ENCODE measurements at places on chromosomes 13 and 19. TPM values are rescaled to one million over a fixed set of nuclear protein-coding genes. Genes with fewer than 3 reads are reported as not detected.

The CEACAM7 gene
- total RNA-seq = not detected

The ACER1 gene
- not detected for total RNA-seq

The DMWD gene
- total RNA-seq = 27.0 TPM

The CBY2 gene
- not detected for total RNA-seq

The MAST3 gene
- total RNA-seq = 2.7 TPM

The KLF1 gene
- total RNA-seq = not detected

The SRRM5 gene
- not detected for total RNA-seq

The NECTIN2 gene
- 63.4 TPM for total RNA-seq

The SCAF1 gene
- total RNA-seq = 28.8 TPM

The ICAM3 gene
- 3.6 TPM for total RNA-seq

The ZNF880 gene
- 0.12 TPM for total RNA-seq

The FOSB gene
- total RNA-seq = not detected

The PROZ gene
- not detected for total RNA-seq

The SPACA4 gene
- total RNA-seq = not detected

The ZSCAN4 gene
- not detected for total RNA-seq

The FUT3 gene
- total RNA-seq = not detected

The ZNF599 gene
- total RNA-seq = 6.6 TPM

The CNN1 gene
- 0.78 TPM for total RNA-seq

The ELOF1 gene
- 66.7 TPM for total RNA-seq

The ZNF556 gene
- total RNA-seq = not detected

The FIZ1 gene
- total RNA-seq = 11.7 TPM

The FUT1 gene
- 0.81 TPM for total RNA-seq

The KLK5 gene
- total RNA-seq = not detected

The PRR22 gene
- 0.41 TPM for total RNA-seq

The NXNL1 gene
- not detected for total RNA-seq

The PCSK4 gene
- 5.4 TPM for total RNA-seq

The SYNGR4 gene
- not detected for total RNA-seq

The PBX4 gene
- total RNA-seq = 3.9 TPM

The PSG1 gene
- total RNA-seq = 1.5 TPM

The CAPN12 gene
- total RNA-seq = not detected

The BRME1 gene
- 0.48 TPM for total RNA-seq

The FREM2 gene
- total RNA-seq = not detected

The TUBA3C gene
- 65.6 TPM for total RNA-seq

The CARS2 gene
- 71.8 TPM for total RNA-seq

The MAB21L1 gene
- total RNA-seq = 0.88 TPM

The ZNF726 gene
- 10.4 TPM for total RNA-seq

The BCAM gene
- total RNA-seq = 8.2 TPM

The TMIGD2 gene
- total RNA-seq = not detected

The COX6B2 gene
- not detected for total RNA-seq

The LRRC25 gene
- total RNA-seq = not detected

The FAM124A gene
- 2.8 TPM for total RNA-seq

The TJP3 gene
- total RNA-seq = 0.93 TPM

The ZIC2 gene
- 5.5 TPM for total RNA-seq

The CNMD gene
- not detected for total RNA-seq
